ENCODE measurements at places on chromosomes 16 and 17.

DNA sequence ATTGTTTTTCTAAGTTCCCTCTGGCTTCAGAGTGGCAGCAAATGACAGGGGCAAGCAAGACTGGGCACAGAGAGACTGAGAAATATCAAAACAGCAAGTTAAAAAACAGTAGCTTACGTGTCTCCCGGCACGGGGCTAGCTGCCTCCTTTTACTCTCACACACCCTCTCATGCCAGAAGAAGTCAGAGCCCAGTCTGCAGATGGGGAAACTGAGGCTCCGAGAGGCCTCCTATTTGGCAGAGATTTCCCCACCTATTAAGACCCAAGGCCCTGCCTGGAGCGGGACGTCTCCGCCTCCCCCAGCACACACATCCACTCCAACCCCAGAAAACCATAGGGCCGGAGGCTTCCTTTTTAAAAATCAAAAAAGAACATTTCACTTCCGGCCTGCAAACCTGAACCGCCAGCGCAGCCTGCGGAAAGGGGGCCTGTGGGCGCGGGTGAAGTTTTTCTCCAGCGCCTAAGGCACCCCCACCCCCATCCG is 832 bp downstream of the CARHSP1 start:
- no peak for DNase-seq

- DNase-seq: peak; percentile 29
Observed at GRCh38 chr17:73956595-73957465, 246.6 kb upstream of the RPL38 start.

- DNase-seq: no peak
Observed at GRCh38 chr17:35605678-35606077, 18.6 kb downstream of the AP2B1 start.

GRCh38 chr16:694187-694862 is 4.1 kb upstream of the WDR24 start:
- no peak for DNase-seq

- DNase-seq: no peak
Observed at GRCh38 chr16:30187971-30188561, 4.7 kb downstream of the CORO1A start.

- peak; percentile 20 for DNase-seq
Observed at GRCh38 chr16:1990351-1991134, 773 bp downstream of the SYNGR3 start.

- DNase-seq: no peak
Observed at GRCh38 chr17:42514867-42515266, 21.2 kb upstream of the NAGLU start.

GRCh38 chr16:15949210-15950160 is at the start of gene ABCC1:
Gene ABCC1 (plus strand): TSS chr16:15949616. CDS start chr16:15949752, 136 bp downstream.
- peak; percentile 37 for DNase-seq

DNA sequence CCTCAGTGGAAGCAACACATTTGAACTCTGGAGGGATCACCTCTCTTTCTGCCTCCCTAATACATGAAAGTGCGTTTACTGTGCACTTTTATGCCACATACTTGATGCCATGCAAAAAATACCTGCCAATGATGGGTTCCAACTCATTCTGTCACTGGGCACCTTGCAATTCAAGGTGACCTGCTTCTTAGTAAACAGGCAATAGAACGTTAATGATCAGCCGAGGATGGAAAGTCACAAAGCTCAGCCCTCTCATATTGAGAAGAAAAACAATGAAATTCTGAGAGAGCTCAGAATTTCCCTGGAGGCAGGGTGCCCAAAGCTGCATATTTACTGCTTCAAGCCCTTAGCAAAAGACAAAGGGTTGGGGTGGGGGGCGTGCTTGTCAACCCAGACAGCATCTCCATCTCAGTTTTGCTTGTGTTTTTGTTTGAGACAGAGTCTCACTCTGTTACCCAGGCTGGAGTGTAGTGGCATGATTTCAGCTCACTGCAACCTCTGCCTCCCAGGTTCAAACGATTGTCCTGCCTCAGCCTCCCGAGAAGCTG is 23.2 kb downstream of the LITAF start:
- DNase-seq: no peak

GRCh38 chr17:75697651-75698291 is 23.5 kb upstream of the ITGB4 start:
- DNase-seq: no peak

GRCh38 chr16:73778887-73779286 is 517.7 kb upstream of the PSMD7 start:
- no peak for DNase-seq

DNA sequence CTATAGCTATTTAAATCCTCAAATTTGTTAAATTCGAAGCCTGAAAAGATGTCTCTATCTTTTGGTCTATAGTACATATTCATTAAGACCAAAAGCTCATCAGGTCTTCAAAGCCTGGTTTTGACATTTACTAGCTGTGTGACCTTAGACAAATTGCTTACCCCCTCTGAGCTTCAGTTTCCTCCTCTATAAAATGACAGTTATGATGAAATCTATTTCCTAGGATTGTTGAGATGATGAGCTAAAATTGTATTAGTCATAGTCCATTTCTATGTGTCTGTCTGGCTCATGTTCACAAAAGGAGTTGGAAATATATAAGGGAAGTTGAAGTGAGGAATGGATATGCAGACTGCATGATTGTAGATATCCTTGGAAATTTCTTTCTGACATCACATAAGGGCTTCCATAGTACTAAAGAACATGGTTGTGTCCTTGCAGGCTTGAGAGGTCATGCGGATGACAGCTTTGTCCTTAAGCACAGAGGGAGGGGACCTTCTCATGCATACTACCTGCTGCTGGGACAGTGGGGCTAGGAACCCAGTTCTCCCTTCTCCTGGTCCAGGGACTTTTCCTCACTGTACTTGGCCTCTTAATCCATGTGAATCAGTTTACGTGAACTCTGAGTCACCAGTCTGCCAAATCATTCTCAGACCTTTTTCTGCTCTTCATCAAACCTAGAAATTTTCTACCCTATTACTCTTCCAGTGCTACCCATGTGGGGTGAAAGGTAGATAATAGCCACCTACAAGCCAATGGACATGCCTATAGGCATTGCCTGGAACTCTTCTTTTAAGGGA is 487.5 kb upstream of the SALL1 start:
- DNase-seq: no peak

DNA sequence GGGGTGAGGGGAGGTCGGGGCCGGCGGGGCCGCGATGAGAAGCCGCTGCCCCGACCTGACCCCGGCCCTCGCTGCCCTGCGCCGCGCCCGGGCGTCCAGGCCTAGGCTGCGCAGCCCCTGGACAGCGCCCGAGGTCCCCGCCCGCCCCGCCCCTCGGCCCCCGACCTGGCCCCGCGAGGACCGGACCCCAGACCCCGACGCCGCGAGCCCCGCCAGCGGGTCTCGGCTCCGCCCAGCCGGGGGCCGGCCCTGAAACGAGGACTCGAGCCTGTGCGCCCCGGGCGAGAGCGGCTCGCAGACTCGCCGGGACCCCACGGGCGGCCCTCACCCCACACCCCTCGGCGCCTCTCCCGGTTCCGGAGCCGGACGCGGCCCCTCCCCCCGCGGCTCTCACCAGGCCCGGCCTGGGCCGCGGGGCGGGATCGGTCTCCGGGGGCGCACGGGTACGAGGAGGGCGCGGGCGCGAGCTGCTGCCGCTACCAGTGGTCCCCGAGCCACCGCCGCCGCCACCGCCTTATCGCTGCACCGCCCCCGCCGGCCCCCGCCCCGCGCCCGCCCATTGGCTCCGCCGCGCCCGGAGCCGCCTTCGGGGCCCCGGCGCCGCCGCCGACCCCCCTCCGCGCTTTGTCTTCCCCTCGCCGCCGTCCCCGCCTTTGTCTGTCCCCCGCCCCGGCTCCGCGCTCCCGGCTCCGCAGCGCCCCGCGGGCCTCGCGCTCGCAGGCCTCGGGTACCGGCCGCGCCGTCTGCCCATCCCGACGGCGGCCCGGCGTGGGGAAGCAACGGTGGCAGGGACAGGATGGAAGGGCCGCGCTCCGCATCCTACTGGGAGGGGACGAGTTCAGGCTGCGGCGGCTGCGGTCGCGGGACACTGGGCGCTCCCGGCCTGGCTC is at the start of gene LIMD2:
Gene LIMD2 (minus strand): TSS at position 488 of the 890 bp plus-strand sequence. CDS start 827 bp downstream, outside the sequence.
- DNase-seq: peak; percentile 49

DNA sequence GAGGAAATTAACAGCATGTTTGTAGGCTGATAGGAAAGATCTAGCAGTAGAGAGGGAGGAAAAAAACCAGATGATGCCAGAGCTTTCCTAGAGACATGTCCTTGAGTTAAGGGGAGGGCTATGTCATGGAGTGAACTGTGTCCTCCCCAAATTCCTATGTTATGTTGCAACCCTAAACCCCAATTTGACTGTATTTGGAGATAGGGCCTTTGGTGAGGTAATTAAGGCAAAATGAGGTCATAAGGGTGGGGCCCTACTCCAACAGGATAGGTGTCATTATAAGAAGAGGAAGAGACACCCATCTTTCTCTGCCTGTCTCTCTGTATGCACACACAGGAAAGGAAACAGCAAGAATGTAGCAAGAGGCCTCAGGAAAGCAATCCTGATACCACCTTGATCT is 195.3 kb upstream of the AXIN2 start:
- DNase-seq: no peak

DNA sequence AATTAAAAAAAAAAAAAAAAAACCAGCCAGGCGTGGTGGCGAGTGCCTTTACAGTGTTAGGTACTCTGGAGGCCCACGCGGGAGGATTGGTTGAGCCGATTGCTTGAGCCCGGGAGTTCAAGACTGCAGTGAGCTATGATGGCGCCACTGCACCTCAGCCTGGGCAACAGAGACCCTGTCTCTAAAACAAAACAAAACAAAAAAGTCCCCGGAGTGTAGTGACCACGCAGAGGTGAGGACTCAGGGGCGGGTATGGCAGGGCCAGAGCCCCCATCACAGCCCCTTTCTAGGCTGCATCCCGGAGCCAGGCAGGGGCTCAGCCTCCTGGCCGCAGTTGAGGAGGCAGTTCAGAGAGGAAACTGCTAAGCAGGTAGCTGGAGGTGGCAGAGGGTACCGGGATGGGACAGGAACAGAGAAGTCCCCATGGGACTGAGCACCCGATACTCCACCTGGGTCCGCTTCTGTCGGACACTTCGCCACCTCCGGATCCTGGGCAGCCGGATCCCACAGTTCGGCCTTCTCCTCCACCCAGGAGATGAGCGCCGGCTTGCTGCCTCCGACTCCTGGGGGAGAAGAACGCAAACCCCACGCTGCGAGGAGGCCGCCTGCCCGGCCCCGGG is 800 bp downstream of the ZNF747 start:
- no peak for DNase-seq

DNA sequence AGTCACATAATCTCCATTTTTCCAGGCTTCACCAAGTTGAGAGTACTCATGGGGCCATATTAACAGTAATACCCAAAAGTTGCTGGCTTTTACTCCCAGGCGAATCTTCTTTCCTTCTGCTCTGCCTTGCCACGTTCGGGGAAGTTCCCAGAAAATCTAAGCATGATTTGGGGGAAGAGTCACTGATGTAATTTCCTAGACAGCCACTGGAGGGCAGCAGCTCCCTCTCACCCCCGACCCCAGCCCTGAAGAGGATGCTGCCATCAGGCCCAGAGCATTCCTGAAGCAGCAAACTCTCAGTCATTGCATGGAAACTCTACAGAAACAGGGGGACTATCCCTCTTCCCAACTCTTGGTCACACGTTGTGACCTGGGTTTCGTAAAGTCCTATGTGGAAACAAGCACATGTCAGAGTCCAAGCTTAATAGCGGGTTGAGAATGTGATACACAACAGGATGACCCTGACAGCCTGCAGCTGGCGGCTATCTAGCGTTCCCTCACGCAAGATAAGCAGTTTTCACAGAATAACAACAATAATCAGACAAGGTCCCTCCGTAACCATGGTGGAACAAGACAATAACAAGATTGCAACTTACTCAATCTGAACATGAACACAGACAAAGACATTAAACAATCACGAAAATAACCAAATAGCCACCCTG is 43.8 kb upstream of the DHX40 start:
- peak; percentile 64 for DNase-seq

GRCh38 chr17:82301916-82302567 is 15.4 kb downstream of the CD7 start:
- no peak for DNase-seq

DNA sequence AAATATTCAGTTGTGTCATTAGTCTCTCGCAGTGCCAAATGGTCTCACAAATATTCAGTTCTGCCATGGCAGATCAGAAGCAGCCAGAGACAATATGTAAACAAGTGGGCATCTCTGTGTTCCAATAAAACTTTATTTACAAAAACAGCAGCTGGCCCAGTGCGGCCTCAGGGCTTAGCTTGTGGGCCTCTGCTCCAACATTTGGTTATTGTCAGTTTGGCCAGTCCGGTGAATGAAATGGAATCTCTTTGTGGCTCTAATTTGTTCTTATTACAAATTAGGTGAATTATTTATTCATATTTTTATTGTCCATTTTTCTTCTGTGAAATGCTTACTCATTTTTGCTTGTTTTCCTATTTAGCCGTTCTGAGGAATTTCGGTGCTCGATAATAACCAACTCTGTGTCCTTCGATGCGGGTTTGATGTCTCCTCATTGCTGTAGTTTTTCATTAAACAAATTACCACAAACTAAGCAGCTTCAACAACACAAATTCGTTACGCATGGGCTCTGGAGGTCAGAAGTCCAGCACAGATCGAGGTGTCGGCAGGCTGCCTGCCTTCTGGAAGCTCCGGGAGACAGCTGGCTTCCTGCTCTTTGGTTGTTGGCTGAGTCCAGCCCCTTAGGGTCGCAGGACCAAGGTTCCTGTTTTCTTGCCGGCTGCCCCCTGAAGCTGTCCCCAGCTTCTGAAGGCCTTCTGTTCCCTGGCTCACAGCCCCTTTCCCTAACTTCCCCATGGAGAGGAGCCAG is 4.1 kb upstream of the SLC38A10 start:
- DNase-seq: no peak

DNA sequence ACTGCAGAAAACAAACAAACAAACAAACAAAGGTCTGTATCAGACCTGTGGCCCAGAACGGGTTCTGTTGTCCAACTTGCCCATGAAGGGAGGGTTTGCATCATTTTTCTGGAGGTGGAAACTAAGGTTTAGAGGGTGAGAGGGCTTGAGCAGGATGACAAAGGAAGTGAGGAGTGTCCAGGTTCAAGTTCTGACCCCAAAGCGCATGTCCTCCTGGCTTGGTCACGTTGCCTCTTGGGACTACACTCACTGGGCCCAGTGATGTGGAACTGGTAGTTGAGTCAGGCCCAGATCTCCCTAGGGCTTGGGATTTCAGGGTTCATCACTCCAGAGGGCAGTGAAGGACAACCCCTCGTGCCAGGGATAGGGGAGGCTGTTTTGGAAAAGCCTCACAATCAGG is 1.8 kb downstream of the SREBF1 start:
- no peak for DNase-seq

- no peak for DNase-seq
Observed at GRCh38 chr16:85163278-85164112, 51.2 kb upstream of the CIBAR2 start.

GRCh38 chr17:4951486-4951885 is 567 bp downstream of the ENO3 start:
- DNase-seq: no peak

- DNase-seq: no peak
Observed at GRCh38 chr17:72191356-72191755, 70.5 kb downstream of the SOX9 start.

DNA sequence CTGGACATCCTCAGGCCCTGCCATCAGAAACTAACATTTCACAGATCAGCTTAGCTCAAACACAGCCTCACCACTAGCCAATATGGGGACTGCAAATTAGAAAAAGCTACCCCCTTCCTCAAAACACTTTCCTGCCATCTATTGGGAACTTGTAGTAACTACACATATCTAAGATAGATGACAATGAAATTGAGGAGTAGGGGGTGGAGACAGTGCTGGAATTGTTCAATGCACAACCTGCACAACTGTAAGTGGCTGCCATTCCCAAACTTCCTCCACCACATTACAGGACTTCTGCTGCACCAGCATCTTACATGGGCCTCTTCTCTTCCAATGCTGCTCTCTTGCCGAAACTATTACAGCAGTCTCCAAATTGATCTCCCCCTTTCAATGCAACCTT is 21.9 kb downstream of the AIPL1 start:
- DNase-seq: peak; percentile 60
